ENCODE measurements at places on chromosomes 16 and 17.

DNA sequence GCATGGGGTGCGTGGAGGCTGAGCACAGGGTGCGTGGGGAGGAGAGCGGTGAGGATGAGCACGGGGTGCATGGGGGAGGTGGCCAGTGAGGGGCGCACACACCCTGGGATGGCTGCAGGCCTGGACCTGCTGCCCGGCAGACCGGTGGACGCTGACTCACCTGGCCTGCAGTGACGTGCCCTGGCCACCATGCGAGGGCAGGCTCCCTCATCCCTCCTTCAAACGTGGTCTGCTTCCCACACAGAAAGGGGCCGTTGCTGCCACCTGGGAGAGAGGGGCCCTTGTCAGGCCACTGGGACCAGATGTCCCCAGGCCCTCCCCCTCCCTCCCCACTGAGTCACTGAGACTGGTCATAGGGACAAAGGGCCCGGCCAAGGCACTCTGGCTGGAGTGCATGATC lies 20.1 kb upstream of the APRT start:
- DNase-seq: peak; percentile 68

DNA sequence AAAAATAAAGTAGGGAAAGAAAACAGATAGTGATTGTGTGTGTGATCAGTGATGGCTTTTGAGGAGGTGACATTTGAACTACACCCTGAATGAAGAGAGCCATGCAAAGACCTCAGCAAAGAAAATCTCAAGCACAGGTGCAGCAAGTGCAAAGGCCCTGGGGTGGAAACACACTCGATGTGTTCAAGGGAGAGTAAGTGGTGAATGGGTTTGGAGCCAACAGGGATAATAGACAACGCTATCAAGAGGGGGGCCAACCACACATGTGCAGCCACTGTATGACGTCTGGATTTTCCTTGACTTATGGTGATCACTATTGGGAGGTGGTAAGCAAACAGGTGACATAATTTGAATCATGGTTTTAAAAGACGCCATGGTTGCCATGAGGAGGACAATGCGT lies 564.2 kb downstream of the WWOX start:
- DNase-seq: no peak

GRCh38 chr17:33377837-33378595 lies 84.9 kb upstream of the ASIC2 start:
- DNase-seq: no peak

DNA sequence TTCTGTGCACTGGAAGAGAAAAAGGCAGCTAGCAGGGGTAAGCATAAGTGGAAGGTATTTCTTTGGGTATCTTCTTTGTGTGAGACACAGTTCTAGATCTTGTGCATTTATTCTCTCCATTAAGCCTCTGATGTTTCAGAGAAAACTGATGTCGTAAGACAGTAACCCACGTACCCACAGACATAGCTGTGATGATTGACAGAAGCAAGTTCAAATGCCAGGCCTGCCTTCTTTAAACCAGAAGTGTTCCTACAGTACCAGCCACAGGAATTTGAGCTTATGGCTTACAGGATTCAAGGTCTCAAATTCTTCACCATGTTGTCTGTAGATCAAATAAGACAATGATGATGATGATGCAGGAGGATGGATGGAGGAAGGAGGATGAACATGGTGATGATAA lies 161.4 kb upstream of the KCNJ16 start:
- DNase-seq: no peak

DNA sequence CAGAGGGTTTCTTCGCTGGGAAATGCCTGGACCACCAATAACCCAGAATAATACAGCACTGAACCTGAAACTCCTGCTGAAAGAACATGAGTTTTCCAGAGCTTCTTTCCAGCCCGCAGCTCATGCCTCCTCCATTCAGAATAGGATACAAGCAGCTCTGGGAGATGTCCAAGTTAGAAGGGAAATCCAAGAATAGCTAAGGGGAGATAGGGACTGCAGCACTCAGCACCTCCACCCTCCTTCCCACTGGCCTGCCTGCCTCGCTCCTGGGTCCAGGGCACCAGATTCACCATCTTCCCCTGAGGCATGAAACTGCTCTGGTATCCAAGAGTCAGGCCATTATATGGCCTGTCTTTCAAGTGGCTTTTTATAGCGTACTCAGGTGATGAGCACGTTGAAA lies 4.1 kb downstream of the KRT31 start:
- DNase-seq: no peak

DNA sequence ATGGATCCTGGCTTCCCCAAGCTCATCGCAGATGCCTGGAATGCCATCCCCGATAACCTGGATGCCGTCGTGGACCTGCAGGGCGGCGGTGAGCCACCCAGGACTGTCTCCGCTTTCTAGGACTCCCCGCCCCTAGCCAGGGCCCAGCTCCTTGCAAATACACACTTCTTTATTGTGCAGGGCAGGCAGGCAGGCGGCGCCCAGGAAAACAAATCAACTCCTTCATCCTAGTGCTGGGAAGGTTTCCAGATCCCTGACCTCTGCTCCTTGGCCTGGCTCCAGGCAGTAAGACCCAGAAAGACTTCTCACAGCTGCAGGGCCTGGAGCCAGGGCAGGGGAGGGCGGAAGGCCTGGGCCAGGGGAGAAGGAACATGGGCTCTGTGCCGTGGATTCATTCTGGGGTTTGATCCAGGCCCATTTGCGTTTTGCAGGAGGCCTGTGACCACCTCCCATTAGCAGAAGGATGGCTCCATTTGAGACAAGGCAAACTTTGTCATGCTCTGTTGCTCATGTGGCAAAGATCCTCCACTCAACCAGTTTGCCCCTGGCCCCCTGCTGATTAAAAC lies 6.0 kb upstream of the LPCAT2 start:
- peak; percentile 7 for DNase-seq

GRCh38 chr17:50452630-50453300 lies 15.9 kb downstream of the CHAD start:
- DNase-seq: no peak

- DNase-seq: no peak
Measured at GRCh38 chr17:4576729-4577322, 7.5 kb upstream of the SMTNL2 start.

DNA sequence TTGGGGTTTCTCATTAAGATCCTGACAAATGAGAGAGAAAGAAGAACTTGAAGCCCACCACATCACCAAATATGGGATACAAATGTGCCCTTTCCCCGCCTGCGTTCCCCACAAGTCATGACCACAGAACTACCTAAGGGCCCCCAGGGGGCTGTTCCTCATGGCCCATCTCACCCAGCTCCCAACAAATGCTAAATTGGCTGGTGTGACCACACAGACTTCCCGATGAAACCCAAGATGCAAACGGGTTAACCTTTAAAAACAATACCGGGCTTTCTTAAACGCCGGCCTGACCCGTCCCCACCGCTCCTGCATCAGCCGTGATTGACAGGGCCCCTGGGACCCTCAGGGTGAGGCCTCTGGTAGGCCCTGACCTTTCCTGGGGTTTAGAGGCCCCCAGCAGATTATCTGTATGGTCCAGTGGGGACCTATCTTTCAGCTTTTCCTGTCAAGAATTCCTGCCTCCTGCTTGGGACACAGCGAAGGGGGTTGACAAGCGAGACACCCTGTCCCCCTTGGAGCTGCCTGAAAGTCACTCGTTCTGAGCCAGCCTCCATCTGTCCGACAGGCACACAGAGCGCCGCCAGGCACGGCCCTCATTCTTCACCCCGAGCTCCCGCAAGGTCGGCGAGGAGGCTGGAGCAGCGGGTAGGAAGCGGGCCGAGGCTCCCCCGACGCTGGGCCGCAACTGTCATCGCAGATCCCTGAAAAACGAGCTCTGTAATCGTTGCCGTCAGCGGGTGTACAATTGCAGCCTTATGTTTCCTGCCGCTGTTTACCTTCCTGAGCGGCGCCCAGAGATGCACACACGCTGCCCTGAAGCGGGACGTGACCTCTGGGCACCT lies 300.1 kb downstream of the FOXL1 start:
- no peak for DNase-seq

DNA sequence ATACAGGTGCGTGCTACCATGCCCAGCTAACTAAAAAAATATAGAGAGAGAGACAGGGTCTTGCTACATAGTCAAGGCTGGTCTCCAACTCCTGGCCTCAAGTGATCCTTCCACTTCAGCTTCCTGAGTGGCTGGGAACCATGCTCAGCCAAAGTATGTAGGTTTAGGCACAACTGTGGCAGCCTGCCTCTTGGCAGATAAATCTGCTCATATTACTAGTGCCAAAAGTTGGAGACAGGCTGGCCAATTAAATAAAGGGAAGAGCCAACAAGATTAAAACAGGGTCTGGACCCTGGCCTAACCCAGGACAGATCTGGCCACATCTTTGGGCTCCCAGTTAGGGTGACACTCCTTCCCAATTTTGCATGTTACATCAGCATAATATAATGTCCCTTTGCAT lies 151.7 kb downstream of the CBLN1 start:
- no peak for DNase-seq

DNA sequence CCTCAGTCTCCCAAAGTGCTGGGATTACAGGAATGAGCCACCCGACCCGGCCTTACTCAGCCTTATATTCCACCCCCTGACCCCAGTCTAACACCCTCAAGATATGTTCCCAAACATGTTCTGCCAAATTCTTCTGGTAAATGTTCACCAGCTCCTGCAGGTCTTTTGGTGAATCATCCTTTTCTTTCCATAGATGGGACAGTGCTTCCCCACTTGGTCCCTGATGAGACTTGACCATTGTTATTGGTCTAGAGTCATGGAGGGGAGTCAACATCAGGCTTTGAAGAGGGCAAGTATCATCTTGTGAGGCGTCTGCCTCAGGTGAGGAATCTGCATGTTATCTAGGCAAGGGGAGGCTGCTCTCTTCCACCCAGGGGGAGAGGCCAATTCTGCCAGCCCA lies 10.4 kb upstream of the RUNDC3A start:
- no peak for DNase-seq

- DNase-seq: no peak
Measured at GRCh38 chr17:66255112-66255511, 25.9 kb upstream of the APOH start.

- DNase-seq: no peak
Measured at GRCh38 chr17:79322211-79323123, 247.8 kb downstream of the ENGASE start.

- no peak for DNase-seq
Measured at GRCh38 chr17:2962236-2962635, 101.2 kb downstream of the OR1D5 start.

DNA sequence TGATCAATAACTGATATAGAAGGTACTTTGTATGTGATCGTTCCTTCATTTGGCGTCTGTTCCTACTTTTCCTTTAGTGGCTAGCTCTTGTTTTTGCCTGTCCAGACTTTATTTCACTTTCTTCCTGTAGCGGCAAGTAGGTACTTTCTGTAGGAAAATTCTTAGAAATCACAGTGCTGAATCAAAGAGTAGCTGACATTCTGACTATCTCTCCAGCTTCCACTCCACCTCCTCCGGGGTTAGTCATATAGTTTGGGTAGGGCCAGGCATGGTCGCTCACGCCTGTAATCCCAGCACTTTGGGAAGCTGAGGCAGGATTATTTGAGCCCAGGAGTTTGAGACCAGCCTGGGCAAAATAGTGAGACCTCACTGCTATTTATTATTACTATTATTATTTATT lies 29.9 kb upstream of the PAFAH1B1 start:
- no peak for DNase-seq

DNA sequence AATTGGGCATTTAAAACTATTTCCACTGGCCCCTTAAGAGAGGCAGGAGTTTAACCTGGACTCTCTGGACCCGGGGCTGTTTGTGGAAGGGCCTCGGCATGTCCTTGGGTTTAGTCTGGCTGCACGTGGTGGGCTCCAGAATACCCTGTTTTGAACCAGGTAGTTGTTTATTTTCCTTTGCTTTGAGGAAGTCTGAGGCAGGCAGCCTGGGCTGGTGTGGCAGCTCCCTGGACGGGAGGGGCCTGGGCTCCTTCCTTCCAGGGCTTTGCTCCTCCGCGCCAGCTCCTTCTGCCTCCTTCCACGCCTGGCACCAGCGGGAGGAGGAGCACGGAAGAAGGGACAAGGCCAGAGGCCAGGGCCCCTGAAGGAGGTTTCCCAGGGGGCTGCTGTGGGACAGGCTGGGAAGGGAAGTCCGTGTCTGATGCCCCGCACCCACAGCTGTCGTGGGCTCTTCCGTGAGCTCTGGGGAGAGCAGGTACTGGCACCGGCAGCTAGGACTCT lies 15.5 kb downstream of the BANP start:
- DNase-seq: no peak

DNA sequence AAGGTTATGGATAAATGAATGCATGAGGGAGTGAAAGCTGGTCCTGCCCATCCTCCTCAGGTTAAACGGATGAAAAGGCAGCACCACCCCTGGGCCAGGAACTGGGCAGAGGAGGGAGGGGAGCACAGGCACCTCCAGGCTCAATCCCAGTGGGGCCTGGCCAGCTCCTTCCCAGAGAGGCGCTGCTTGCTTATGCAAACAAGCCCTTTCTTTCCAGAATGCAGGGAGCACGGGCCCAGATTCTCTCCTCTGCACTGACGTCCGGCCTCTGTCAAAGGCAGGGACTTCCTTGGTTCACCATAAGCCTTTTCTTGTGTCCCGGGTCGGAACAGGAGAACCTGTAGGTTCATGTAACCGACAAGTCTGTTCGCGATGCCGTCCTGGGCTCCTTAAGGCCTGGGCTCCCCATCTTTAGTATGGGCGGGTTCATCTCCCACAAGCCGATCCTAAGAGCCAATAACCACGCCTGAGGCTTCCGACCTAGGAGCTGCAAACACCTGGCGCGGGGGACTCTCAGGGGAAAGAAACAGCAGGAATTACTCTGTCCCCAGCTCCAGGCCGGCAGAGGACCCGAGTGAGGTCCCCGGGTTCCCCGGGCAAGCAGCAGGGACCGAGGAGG lies 16.3 kb downstream of the ENPP7 start:
- DNase-seq: no peak

- no peak for DNase-seq
Measured at GRCh38 chr17:34606763-34607162, 27.4 kb downstream of the TMEM132E start.

- DNase-seq: peak; percentile 29
Measured at GRCh38 chr17:46191322-46192188, 1.7 kb downstream of the KANSL1 start.

GRCh38 chr17:32947736-32948135 lies 19.8 kb downstream of the TMEM98 start:
- no peak for DNase-seq

- no peak for DNase-seq
Measured at GRCh38 chr16:89338863-89339262, 121.4 kb downstream of the ZNF778 start.

GRCh38 chr16:67000384-67001351 lies 12.3 kb downstream of the CES4A start:
- DNase-seq: no peak

- no peak for DNase-seq
Measured at GRCh38 chr17:2077040-2077439, 22.1 kb downstream of the HIC1 start.

GRCh38 chr16:30669903-30670824 lies 11.9 kb downstream of the FBRS start:
- DNase-seq: no peak

- DNase-seq: no peak
Measured at GRCh38 chr16:27564224-27564623, 14.3 kb downstream of the KATNIP start.

- no peak for DNase-seq
Measured at GRCh38 chr17:77959926-77960521, 1.5 kb downstream of the TNRC6C start.

- no peak for DNase-seq
Measured at GRCh38 chr16:2692251-2692947, 10.1 kb downstream of the KCTD5 start.

GRCh38 chr17:48769009-48769675 lies 40.6 kb upstream of the HOXB13 start:
- DNase-seq: no peak
